ENCODE measurements at places on chromosomes 3 and 15.
A peak's percentile ranks its signal among the peaks of the same experiment; 100 is the strongest.

DNA sequence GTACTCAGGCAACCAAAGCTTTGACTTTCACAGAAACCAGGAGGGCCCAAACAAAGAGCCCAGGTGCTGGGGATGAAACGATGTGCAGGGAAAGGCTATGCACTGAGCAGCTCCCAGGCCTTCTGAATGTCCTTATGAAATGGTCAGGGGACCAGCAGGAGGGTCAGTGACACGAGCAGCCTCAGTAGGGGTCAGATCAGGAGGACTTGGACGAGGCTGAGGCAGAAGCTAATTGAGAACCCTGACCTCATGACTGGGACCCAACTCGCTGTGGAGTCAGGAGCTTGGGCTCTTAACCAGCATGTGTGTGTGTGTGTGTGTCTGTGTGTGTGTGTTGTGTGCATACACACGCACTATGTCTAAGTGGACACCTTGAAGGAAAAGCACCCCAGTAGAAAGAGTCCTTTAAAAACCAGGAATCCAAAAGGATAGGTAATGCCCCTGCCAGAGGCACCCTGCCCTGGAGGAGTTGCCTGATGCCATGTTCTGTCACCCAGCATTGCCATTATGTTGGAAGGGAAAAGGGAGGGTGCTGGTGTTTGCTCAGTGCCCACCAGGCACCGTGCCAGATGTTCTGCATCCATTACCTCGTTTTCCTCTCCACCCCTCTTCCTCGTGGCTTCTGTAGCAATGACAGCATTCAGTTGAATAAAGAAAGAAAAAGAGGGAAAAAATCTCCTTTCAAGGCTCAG lies 50.9 kb downstream of the CORO2B start:
- H3K4me3 ChIP-seq: no peak overlapping the region
- no peaks in the 10 kb centered on the region for H3K27me3 ChIP-seq
- H3K36me3 ChIP-seq: no peaks in the 10 kb centered on the region
- no peak overlapping the region for H3K27ac ChIP-seq

- no peak for DNase-seq
- no peaks in the 10 kb centered on the region for H3K4me1 ChIP-seq
- no peaks in the 10 kb centered on the region for H3K36me3 ChIP-seq
- no peak overlapping the region for H3K27ac ChIP-seq
- peaks cover 5% of the 10 kb centered on the region for H3K27me3 ChIP-seq
Measured at GRCh38 chr3:137083332-137083731, 125.5 kb downstream of the IL20RB start.

DNA sequence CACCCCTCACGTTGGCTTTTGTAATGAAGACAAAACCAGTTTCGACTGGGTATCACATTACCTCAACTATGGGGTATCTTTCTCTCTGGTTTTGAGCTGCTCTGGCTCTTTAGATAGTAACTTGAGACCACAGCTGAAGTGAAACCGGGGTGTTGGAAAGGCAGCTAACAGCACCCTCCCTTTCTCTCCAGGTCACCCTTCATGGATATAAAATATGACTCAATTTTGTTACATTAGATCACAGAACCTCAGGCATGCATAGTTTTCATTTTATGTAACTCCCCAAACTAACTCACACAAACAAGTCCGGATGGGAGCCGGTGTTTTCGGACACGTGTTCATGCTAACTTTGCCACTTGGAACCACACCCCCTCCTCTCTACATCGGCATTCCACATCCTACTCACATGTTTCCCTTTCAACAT lies 90.7 kb downstream of the NR2F2 start:
- H3K4me1 ChIP-seq: peaks cover 5% of the 10 kb centered on the region
- DNase-seq: no peak
- no peak overlapping the region for H3K4me3 ChIP-seq
- H3K27ac ChIP-seq: no peak overlapping the region

DNA sequence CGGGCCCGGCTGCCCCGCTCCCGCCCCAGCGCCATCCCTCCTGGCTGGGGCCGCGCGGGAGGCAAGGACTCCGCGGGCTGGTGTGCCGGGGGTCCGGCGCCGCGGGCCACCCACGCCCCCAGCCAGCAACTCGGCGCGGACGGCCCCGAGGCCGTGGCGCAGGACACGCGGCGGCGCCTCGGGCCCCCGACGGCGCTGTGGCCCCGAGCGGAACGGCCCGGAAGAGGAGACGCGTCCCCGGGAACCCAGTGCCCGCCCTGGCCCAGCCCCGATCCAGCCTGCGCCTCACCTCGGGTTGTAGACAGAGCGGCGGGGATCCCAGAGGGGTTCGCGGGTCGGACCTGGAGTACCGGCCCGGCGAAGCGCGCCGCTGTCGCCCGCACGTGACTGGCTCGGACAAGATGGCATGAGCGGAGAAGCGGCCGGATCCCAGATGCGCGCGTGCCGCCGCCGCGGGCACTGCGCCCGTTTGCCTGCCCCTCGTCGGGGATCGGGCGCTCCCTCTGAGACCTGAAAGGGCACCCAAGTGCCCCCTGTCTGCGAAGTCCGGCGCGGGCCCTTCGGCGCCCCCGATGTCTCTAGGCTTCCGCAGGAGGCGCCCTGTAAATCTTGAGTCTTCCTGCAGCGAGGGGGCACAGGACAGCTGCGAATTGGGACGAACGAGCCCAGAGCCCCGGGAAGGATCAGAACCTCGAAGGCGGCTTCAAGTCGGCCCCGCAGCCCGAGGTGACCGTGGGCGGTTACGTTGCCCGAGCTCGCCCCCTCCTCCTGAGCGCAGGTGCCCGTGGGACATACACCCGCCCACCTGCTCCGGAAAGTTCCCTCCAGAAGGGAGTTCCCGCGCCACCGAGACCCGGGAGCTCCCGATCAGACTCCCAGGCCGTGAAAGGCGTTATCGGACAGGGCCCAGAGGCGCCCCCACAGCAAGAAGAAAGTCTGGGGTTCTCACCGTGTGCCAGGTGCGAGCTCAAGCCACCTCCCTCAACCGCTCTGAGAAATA lies 598 bp upstream of the SFMBT1 start:
- H3K4me1 ChIP-seq: peaks cover 20% of the 10 kb centered on the region
- H3K27ac ChIP-seq: no peak overlapping the region
- peaks cover 3% of the 10 kb centered on the region for H3K36me3 ChIP-seq
- H3K4me3 ChIP-seq: peak overlapping the region; percentile 94

GRCh38 chr3:25915673-25916072 lies 125.8 kb downstream of the OXSM start:
- no peaks in the 10 kb centered on the region for H3K4me1 ChIP-seq
- no peak overlapping the region for H3K4me3 ChIP-seq
- no peaks in the 10 kb centered on the region for H3K27me3 ChIP-seq
- no peaks in the 10 kb centered on the region for H3K36me3 ChIP-seq

- no peak for DNase-seq
- no peak overlapping the region for H3K27ac ChIP-seq
- H3K27me3 ChIP-seq: no peaks in the 10 kb centered on the region
- no peaks in the 10 kb centered on the region for H3K36me3 ChIP-seq
Measured at GRCh38 chr15:52105846-52106245, 6.7 kb downstream of the BCL2L10 start.

- H3K27me3 ChIP-seq: no peaks in the 10 kb centered on the region
- H3K4me3 ChIP-seq: no peak overlapping the region
- peak overlapping the region; percentile 45 for H3K27ac ChIP-seq
- no peaks in the 10 kb centered on the region for H3K36me3 ChIP-seq
- peak; percentile 16 for DNase-seq
- peaks cover 36% of the 10 kb centered on the region for H3K4me1 ChIP-seq
Measured at GRCh38 chr15:74340150-74340549, 27.3 kb downstream of the CYP11A1 start.

DNA sequence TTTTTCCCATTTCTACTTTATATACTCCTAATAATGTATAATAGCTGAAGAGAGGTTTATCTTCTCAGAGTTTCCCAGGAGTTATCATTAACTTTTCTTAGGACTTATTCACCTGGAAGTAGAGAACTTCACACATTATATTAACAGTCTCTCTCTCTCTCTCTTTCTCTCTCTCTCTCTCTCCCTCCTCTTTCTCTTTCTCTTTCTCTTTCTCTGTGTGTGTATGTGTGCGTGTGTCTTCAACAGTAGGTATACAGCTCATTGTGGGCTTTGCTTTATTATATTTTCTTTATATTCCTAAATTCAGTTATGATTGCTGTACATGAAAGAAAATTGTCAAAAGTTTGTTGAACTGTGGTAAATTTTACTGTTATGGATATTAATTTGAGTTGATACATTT lies 353.8 kb downstream of the ROBO1 start:
- H3K27me3 ChIP-seq: 0 out of 2 replicates have a peak, but pooled peaks cover 4% of the 10 kb centered on the region
- no peak for DNase-seq
- no peak overlapping the region for H3K27ac ChIP-seq
- no peaks in the 10 kb centered on the region for H3K36me3 ChIP-seq
- no peaks in the 10 kb centered on the region for H3K4me1 ChIP-seq
- no peak overlapping the region for H3K4me3 ChIP-seq

- H3K27ac ChIP-seq: no peak within 1 kb of the TSS
- peak; percentile 74 for DNase-seq
- no peak within 1 kb of the TSS for H3K4me3 ChIP-seq
Measured at GRCh38 chr3:51706788-51707731, at the start of gene GRM2. GRM2 (plus strand) TSS chr3:51707068; CDS start chr3:51708984, 1,916 bp downstream.

DNA sequence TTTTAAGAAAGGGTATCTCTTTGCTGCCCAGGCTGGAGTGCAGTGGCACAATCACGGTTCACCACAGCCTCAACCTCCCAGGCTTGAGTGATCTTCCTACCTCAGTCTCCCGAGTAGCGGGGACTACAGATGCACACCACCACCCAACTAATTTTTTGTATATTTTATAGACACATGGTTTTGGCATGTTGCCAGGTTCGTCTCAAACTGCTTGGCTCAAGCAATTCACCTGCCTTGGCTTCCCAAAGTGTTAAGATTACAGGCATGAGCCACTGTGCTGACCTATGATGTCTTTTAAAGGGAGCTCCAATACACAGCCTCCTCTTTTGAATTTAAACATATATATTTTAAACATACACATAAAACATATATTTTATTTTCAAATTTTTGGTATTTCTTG lies 60.9 kb downstream of the SLC9C1 start:
- no peaks in the 10 kb centered on the region for H3K27me3 ChIP-seq
- no peaks in the 10 kb centered on the region for H3K4me1 ChIP-seq
- DNase-seq: no peak
- no peaks in the 10 kb centered on the region for H3K36me3 ChIP-seq
- H3K4me3 ChIP-seq: no peak overlapping the region

- H3K36me3 ChIP-seq: peaks cover 37% of the 10 kb centered on the region
- no peaks in the 10 kb centered on the region for H3K27me3 ChIP-seq
- DNase-seq: no peak
Measured at GRCh38 chr3:101687142-101687931, 819 bp upstream of the RPL24 start.

DNA sequence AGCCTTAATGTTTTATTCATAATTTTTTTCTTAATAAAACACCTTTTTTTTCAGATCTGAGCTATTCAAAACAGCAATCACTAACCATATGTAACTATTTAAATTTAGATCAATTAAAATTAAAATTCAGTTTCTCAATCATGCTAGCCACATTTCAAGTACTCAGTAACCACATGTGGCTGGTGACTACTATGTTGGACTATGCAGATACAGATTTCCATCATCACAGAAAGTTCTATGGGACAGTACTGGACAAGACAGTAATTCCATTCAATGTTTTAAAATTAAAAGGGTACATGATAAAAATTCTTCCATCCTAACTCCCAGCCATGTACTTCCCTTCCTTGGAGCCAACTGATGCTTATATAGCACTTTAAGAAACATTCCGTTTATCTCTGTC lies 119.3 kb downstream of the GLDN start:
- no peak for DNase-seq
- peaks cover 8% of the 10 kb centered on the region for H3K36me3 ChIP-seq
- H3K27me3 ChIP-seq: no peaks in the 10 kb centered on the region
- no peaks in the 10 kb centered on the region for H3K4me1 ChIP-seq

DNA sequence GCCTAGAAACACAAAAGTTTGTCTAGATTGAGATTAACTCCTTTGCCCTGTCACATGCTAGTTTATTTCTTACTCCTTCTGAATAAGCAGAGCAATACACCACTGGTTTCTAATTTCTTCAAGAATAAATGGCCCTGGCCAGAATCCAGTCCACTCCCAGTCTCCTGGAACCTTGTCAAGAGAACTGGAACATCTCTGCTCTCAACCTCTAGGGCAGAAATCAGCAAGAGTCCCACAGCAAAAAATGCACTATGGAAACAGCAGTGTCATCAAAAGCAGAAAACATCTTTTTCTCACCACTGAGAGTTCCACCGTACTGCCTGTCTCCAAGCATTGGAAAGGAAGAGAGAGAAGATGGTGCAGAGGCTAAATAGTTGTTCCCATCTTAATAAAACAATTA lies 35.9 kb upstream of the PPP2R3A start:
- DNase-seq: no peak
- no peaks in the 10 kb centered on the region for H3K27me3 ChIP-seq
- H3K36me3 ChIP-seq: no peaks in the 10 kb centered on the region
- no peak overlapping the region for H3K27ac ChIP-seq
- H3K4me3 ChIP-seq: no peak overlapping the region

GRCh38 chr3:161038725-161039124 lies 66.4 kb downstream of the B3GALNT1 start:
- H3K27ac ChIP-seq: no peak overlapping the region
- H3K4me3 ChIP-seq: no peak overlapping the region
- H3K4me1 ChIP-seq: peaks cover 40% of the 10 kb centered on the region
- no peak for DNase-seq
- no peaks in the 10 kb centered on the region for H3K27me3 ChIP-seq
- no peaks in the 10 kb centered on the region for H3K36me3 ChIP-seq

GRCh38 chr3:37861620-37862041 lies at the start of gene CTDSPL:
CTDSPL (plus strand) TSS chr3:37861880; CDS start chr3:37862200, 320 bp downstream.
- H3K27ac ChIP-seq: peak within 1 kb of the TSS; percentile 12
- H3K4me3 ChIP-seq: peak within 1 kb of the TSS; percentile 77
- DNase-seq: no peak
- H3K27me3 ChIP-seq: no peaks in the 10 kb centered on the region
- H3K36me3 ChIP-seq: peaks cover 6% of the 10 kb centered on the region
- peaks cover 36% of the 10 kb centered on the region for H3K4me1 ChIP-seq

DNA sequence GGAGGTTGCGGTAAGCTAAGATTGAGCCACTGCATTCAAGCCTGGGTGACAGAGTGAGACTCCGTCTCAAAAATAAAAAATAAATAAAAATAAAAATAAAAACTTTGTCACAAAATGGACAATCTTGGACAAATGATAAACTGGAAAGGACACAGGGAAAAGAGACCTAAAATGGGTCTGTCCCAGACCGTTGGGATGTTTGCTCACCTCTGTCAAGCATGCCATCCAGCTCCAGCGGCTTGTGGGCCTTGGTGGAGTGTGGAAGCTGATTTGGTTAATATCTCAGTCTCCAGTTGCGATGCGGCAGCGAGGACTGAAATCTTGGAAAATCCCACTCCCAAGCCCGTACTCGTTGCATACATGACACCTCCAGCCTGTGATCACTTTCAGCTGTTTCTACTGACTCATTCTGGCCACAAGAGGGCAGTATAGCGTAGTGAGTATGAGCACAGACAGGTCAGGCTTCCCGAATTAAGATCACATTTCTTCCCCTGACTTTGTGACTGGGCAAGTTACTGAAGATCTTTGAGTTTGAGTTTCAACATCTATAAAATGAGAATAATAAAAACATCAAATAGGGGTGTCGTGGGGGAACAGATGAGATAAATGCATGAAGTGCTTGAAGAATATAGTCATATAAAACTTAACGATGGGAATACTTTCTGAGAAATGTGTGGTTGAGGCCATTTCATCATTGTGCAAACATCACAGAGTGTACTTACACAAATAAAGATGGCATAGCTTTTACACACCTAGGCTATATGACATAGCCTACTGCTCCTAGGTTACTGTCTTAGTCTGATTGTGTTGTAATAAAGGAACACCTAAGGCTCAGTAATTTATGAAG lies 19.6 kb upstream of the MOBP start:
- no peaks in the 10 kb centered on the region for H3K36me3 ChIP-seq
- no peaks in the 10 kb centered on the region for H3K4me1 ChIP-seq
- peak; percentile 38 for DNase-seq

Measured in SJSA1 (cell line).